ENCODE measurements at places on chromosomes 3 and 15.
A peak's percentile ranks its signal among the peaks of the same experiment; 100 is the strongest.

- no peak for DNase-seq
These were observed 633.7 kb downstream of the ZIC1 start for GRCh38 chr3:148042663-148043445.

- DNase-seq, result no peak
These were observed 499.1 kb downstream of the MAGI1 start for GRCh38 chr3:65539616-65540015.

- no peak for DNase-seq
These were observed 21.9 kb upstream of the SELENOT start for GRCh38 chr3:150581174-150581573.

GRCh38 chr15:39654304-39654703, 73.4 kb downstream of the THBS1 start:
- no peak for DNase-seq

GRCh38 chr3:4751502-4752101, 227.6 kb upstream of the BHLHE40 start:
- peak; percentile 99 for DNase-seq

- DNase-seq, result no peak
These were observed 58.3 kb downstream of the SLCO3A1 start for GRCh38 chr15:91911844-91912243.

DNA sequence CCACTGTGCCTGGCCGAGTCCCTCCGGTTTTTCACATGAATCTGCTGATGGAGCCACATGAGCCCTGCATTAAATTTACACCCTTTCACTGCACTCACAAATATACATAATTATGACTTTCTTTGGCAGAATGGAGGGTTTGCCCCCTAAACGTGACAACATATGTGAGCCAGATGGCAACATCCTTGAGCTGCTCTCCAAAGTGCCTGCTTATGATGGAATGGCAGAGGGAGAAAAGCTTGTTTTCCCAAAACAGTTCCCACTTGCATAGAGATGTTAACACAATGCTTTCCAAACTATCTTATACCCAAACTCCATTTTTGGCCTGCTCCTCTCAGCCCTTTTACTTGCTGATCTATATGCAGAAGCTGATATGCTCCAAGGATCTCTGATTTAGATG, 54.9 kb downstream of the ABCC5 start:
- DNase-seq, result no peak

- DNase-seq, result no peak
These were observed 71.2 kb downstream of the RSRC1 start for GRCh38 chr3:158181096-158181495.

DNA sequence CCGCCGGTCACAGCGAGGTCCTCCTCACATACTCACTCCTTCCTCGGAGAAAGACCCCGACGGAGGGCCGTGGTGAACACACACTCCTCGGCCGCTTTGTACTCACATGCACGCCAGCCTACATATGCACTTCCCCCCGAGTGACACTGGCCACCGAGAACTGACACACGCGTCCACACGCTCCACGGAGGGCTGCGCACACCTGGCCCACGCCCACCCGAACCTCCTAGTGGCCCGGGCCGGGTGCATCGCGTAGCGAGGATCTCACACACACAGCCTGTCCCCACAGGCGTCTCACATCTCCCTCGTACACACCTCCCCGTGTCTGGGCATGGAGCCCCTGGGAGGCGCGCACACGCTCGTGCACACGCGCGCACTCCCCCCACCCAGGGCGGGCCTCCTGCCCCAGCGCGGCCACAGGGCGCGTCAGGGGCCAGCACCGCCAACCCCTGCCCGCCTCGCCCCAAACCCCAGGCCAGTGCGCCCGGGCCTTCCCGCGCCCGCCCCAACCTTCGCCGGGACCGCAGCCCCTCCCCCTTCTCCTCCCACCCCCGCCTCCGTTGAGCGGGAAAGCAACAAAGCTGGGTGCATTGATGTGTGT, 411 bp upstream of the C3orf70 start:
- no peak for DNase-seq

DNA sequence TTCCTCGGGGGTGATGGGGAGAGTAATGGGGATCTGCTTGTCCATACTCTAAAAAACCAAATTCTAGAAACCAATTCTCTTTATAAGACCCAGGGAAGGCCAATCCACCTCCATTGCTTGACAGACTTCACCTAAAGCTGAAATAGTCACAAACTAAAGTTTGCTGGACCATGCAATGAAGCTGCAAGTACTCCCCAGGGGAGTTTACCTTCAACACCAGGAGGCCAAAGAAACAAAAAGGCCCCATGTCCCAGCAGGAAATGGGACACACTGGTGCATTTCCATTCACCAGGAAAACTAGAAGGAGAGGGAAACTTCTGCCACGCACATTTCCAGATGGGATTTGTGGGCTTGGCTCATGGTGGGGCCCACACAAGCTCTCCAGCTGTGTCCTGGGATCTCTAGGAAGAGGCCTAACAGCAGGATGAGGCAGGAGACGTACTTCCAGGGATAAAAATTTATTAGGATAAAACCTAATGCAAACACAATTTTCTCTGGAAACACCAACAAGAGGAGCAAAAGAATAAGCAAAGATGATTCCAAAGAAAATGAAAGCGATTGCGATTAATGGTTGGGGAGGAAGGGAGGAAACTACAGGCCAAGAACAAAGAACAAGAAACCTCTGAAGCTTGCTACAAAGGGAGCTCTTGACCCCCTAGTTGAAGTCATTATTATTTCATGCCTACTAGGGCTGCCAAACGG, 238.0 kb upstream of the LRTM1 start:
- DNase-seq, result no peak

DNA sequence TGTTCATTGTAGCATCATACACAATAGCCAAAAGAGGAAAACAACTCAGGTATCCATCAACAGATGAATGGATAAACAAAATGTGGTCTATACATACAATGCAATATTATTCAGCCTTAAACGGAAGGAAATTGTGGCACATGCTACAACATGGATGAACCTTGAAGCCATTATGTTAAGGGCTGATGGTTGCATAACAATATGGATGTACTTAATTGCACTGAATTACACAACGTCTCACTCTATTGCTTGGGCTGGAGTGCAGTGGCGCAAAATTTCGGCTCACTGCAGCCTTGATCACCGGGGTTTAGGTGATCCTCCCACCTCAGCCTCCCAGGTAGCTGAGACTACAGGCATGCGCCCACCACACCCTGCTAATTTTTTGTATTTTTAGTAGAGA, 7.0 kb upstream of the TMEM62 start:
- DNase-seq, result no peak

- DNase-seq, result no peak
These were observed 2.8 kb upstream of the SMCO1 start for GRCh38 chr3:196517919-196518318.

GRCh38 chr3:174153871-174154270, 705.3 kb upstream of the NAALADL2 start:
- no peak for DNase-seq

- no peak for DNase-seq
These were observed 2.7 kb downstream of the IQSEC1 start for GRCh38 chr3:13070391-13071070.

GRCh38 chr15:47963265-47963664, 157.5 kb upstream of the SLC24A5 start:
- DNase-seq, result peak; percentile 9

DNA sequence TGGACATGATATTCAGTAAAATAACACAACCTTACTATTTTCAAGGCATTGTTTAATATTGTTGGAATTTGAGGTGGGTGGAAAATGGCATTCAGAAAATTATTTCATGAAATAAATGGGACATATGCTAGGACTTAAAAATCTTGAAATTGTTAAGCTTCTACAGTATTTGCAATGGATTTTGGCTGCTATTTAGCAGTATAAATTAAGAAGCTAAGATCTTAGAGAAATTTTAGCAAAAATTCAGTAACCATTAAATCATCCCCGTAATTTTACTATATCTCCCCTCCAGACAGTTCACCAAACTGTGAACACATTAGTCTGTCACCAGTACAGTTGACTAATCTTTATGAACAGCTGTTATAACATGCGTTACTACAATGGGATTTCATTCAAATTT, 8.2 kb downstream of the DIPK2A start:
- DNase-seq, result no peak

- peak; percentile 73 for DNase-seq
These were observed 215.6 kb upstream of the UMPS start for GRCh38 chr3:124514683-124515082.

DNA sequence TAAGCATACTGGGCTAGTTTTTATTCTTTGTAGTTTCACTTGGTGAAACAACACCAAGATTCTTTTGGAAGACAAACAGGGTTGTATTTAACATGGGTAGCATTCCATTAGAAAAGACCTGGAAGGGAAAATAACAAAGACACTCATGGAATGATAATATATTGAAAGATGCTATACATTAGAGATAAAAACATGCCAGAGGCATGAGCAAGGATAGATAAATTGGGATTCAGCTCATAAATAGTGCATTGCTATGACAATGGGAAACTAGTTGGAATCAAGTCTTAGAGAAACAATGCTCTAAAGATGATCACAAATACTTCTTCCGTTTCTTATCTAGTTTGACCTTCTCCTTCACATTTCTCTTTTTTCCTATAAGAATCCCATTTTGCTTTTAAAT, 677.4 kb downstream of the ZNF385D start:
- DNase-seq, result no peak

GRCh38 chr3:77195766-77196545, 156.1 kb downstream of the ROBO2 start:
- no peak for DNase-seq

- DNase-seq, result no peak
These were observed 127.2 kb upstream of the IQSEC1 start for GRCh38 chr3:13200465-13200864.

- DNase-seq, result peak; percentile 99
These were observed 67.2 kb downstream of the LIPC start for GRCh38 chr15:58498821-58499580.

DNA sequence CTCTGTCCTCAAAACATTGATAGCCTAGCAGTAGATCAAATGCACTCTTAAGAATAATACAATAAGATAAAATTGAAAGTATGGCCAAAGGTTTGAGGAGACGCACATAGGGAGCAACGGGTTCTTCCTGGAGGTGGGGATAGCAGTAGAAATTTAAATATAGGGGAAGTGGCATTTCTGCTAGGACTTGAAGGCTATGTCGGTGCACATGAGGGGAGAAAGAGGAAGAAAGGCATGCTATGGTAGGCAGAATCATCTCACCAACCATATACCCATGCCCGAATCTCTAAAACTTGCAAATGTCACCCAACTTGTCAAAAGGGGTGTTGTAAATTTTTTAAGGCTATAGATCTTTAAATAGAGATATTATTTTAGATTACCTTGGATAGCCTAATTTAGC, 735.1 kb upstream of the LMCD1 start:
- DNase-seq, result no peak

DNA sequence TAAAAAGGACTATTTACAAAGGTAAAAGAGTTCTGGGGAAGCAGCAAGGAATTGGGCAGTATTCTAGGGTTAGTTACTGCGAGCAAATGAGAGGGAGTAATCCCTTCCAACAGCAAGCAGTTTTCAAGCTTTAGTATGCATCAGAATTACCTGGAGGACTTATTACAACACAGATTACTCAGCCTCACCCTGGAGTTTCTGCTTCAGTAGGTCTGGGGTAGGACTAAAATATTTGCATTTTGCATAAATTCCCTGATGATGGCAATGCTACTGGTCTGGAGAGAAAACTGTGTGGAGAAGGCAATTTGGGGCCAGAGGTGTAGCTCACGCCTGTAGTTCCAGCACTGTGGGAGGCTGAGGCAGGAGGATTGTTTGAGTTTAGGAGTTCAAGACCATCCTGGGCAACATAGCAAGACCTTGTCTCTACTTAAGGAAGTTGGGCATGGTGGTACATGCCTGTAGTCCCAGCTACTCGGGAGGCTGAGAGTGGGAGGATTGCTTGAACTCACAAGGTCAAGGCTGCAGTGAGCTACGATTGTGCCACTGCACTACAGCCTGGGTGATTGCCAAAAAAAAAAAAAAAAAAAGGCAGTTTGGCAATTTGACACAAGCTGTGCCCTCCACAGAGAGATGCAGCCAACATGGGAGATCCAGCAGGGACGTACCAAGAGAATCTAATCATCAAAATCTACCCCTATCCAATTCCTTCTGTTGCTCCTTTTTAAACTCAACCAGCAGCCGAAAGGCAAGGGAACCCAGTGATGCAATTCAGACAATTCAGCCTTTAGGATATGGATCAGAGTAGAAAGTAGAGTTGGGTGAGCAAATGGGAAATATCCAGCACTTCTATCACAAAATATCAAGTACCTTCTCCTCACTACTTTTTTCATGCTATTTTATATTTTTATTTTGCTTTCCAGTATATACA, 27.1 kb upstream of the AP4E1 start:
- peak; percentile 84 for DNase-seq

GRCh38 chr3:11224870-11225229, 47.3 kb upstream of the ATG7 start:
- no peak for DNase-seq

DNA sequence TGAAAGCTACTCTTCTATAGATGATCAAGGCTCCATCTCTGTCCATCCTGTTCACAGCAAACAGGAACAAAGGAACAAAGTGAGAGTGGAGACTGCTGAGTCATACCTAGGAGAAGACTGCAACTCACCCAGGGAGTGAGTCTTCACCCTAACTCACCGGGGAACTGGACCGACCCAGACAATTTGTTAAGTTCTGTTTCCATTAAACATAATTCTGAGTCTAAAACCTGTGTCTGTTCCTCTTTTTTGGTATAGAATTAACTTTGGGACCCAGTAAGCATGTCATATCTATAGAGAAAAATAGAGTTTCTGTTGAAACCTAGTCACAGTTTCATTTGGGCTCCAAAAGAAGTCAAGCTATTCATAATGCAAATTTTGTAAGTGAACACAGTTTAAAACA, 21.6 kb downstream of the CCDC80 start:
- peak; percentile 44 for DNase-seq

- no peak for DNase-seq
These were observed 30.9 kb downstream of the UBE2E1 start for GRCh38 chr3:23836536-23837230.

DNA sequence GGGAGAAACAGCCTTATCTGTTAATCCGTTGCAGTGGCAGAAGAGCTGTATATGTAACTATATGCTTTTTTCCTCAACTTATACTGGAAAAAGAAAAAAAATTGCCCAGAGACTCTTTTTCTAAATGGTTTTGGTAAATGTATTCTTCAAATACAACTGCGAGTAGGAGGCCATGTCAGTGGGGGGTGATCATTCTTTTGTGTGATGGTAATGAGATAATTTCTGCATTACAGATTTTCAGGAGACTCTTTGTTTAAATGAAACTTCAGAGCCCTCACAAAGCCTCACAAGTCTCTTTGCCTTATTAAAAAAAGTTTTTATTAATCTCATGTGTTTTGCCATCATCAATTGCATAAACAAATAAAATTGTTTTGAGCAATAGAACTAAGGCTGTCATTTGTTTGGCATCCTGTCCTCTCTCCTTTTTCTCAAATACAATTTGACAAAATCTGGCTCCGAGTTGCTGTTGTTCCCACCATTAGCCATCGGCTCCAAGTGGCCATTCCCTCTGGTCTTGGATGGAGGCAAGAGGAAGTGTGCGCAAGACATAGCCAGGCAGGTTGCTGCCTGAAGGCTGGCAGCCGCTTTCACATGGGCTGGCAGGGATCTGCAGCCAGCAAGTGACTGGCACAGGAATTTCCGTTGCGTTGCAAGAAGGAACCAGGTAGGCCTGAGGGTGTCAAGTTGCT, 116.7 kb downstream of the FNDC3B start:
- DNase-seq, result peak; percentile 73

All from kidney tubule cell (primary cell).